ENCODE measurements at places on chromosomes 5 and 9.

DNA sequence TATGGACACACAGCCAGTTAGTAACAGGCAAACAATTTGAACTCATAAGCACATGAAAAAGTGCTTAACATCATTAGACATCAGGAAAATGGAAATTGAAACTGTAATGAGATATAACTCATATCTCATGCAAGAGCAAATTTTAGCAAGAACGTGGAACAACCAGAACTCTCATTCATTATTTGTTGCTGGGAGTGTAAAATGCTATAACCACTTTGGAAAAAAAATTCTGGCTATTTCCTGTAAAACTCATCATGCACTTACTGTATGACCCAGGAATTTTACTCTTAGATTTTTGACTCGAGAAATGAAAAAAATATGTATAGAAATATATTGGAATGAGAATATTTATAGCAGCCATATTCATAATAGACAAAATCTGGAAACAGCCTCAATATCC is 205.7 kb upstream of the PUM3 start:
- DNase-seq: no peak

GRCh38 chr5:60810438-60811085 is 33.5 kb downstream of the ELOVL7 start:
- DNase-seq: no peak

DNA sequence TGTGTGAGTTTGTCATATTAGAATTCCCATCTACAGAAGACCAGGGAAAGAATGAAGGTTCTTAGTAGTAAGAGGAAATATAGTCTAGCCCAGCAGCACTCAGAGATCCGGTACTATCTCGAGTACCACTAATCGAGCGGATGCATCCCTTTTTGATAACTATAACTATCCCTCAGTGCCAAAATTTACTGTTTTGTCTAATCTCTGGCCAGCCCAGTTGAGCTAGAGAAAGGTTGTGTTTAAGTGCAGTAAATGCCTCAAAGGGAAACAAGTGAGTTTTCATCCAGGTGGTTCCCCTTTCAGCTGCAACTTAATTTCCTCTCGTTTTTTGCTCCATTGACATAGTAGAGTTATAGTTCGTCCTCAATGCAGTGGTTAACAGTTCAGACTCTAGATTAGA is 146.7 kb downstream of the GPBP1 start:
- no peak for DNase-seq

DNA sequence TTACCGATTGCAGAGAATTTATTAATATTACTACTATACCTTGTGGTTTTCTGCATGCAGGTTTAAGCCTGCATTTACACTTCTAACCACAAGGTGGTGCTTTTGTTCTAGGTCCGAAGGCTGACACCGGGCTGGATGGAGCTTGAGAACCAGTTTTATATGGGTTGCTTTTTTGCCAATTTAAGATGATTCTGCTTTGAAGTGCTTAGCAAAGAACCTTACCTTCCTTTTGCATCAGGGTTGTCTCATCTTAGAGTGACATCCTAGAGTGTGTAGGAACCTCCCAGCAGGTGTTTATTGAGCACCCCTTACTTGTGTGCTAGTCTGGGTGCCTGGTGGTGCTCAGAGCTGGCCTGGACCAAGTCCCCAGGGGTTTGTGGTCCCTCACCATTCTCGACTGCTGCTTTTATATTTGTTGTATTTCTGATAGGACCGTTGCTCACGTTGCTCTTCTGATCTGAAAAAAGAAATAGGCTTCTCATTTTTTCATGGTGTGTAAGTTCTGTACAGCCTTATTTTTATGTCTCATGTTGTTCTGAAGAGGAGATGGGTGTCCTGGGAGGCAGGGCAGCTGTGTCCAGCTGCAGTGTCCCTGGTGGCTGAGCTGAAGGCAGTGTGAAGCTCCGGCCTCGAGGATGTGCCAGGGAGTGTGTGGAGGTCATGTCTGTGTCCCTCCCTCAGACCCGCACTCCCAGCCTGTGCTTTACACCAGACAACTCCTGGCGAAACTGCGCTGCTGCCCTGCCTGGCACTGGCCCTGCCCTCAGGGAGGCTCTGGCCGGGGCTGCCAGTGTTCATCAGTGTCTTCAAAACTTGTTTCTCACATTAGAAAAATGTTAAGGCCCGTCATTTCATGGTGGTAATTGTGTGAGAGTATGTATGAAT is 54.3 kb downstream of the EHMT1 start:
- peak; percentile 33 for DNase-seq

DNA sequence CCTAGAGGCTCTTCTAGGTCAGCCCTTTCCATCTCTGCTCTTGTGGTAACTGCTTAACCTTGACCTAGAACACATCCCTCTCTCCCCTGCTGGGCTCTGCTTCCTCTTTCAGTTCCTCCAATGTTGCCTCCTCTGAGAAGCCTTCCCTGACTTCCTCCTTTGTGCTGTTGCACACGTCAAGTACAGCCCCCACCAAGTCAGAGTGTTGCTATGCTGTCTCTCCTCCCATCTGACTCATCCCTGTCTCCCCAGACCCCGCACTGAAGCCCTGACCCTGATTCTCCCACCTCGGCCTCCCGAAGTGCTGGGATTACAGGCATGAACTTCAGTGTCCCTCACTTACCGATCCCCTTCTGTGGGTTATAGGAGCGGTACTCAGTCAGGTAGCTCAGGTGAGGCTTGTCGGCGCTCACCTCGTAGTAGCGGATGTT is 10.4 kb upstream of the TRIM14 start:
- no peak for DNase-seq

DNA sequence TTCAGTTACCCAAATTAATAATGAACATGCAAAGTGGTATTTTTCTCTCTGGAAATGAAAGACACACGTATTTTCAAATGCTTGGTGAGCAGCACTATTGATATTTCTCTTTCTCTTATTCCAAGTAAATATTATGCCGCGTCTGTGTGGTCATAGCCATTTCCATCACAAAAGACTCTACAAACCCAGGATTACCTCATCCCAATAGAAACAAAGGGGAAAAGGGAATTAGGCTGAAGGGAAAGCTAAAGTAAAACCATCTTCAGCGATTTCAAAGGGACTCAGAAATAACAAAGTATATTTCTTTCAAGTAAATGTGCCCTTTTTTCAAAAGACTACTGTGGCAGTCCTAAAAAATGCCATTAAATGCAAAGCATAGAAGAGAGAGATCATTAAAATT is 62.0 kb upstream of the FST start:
- no peak for DNase-seq

DNA sequence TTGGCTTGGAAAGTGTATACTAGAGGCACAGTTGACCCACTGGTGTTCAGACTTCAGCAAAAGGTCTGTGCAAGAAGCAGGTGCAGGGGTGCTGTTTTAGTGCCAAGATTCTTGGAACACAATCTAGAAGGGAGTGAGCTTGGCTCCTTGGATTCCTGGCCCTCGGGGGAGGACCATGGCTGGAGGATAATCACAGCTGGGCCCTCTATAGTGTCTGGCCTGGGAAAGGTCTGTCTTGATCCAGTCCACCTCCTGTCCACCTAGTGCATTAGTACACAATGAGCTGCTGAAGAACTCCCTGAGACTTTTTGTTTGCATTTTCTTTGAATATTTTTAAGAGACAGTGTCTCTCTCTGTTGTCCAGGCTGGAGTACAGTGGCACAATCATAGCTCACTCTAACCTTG is 50.4 kb upstream of the PLPP1 start:
- no peak for DNase-seq

GRCh38 chr9:28134446-28134976 is 561.2 kb upstream of the C9orf72 start:
- no peak for DNase-seq

GRCh38 chr5:34436761-34437501 is 219.2 kb upstream of the RAI14 start:
- no peak for DNase-seq

- DNase-seq: no peak
These were observed 2.8 kb downstream of the RORB start for GRCh38 chr9:74499770-74500583.

- DNase-seq: no peak
These were observed 30.7 kb downstream of the LHX2 start for GRCh38 chr9:124042201-124042721.

DNA sequence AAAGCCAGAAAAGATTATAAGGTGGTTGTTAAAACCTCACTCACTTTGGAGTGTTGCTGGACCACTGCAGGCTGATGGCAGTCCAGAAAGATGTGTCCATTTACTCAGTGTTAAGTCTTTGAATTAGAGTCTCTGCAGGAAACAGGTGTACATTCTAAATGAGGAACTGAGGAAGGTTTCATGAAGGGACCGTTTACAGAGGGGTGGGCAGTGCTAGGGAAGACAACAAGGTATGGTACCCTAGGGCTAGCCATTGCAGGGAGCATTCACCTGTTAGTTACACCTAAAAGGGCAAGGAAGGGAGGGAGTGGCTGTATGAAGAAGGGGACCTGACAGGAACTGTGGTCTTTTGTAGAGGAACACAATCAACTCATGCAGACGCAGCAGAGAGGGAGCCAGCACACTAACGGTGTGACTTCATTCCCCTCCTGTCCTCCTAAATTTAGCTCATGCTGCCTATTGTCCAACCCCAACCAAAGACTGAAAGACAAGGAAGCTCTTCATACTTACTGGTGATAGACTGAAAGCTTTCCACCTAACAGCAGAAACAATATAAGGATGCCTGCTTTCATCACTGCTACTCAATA is 32.2 kb upstream of the PAX5 start:
- DNase-seq: no peak

DNA sequence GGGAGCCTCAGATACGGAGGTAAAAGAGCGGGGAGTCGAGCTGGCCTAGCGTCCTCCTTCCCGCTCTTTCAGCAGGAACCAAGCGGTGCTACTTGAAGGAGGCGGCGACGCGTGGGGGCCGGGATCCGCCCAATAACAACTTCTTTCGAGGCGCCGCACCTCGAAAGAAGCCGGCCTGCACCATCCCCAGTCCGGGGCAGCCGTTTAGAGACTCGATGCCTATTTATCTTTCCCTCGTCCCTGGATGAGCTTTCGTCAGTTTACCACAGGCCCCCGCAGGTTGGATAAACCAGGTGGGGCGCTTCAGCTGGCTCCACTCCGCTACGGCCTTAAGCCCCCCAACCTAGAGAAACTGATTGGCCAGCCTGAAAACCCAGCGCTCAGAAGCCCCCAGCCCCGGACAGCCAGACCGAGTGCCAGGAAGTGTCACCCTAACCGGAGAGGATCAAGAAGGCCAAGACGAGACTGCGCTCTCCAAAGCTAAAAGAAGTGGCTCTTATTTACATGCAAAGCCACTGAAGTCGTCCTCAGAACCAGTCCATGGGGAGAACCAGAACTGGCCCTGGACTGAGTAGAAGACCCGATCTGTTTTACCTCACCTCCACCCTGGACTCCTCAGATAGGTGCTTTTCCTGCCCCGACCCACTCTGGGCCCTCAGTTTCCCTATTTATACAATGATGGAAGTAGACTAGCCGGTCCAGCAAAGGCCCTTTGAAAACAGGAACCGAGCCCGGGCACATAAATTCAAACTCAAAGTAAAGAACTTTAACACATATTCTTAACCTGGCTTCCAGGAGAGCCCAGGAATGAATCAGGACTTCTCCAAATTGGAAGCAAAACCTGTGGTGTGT is 1.4 kb downstream of the HAND1 start:
- DNase-seq: no peak

DNA sequence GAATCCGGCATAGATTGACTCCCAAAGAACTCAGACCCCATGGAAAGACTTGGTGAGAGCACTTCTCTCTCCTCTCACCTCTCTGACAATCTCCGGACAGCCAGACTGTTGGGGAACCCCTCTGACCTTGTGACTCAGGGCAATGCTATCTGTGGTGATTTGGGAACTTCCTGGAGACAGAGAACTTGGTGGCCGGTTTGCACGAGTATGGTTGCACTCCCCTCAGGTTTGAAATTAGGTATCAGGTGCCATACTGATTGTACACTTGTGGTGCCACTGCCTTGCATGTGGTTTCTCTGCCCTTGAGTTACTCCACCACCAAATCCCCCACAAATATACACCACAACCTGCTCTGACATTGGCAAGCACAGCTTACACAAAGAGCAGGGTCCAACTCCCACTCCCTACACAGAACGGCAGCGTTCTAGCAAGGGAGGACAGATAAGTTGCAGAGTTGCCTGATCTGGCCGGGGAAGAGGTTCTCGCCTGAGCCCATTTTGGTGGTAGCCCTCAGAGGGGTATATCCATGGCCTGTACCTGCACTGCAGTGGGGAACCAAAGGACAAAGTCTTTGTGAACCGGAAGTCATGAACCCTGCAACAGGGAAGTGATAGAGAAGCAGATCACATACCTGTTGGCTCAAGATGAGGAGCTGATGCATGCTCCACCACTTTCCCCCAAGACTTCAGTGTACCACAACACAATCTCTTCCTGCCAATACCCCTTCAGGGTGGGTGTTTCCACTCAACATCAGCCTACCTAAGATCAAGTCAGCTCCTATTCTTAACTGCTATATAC is 255.1 kb downstream of the MCTP1 start:
- DNase-seq: no peak

GRCh38 chr5:77239126-77239741 is 28.8 kb downstream of the PDE8B start:
- no peak for DNase-seq

DNA sequence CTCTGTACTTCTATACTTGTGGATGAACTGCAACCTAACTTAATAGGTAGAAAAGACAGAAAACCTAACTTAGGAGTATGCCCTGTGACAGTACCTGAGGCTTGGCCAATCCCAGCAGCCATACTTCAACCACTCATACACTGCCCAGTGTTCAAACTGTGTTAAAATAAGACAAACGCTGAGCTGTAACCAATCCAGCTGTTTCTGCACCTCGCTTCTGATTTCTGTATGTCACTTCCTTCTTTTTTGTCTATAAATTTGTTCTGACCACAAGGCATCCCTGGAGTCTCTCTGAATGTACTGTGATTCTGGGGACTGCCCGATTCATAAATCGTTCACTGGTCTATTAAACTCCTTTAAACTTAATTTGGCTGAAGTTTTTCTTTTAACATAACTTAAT is 41.4 kb downstream of the AUH start:
- no peak for DNase-seq

GRCh38 chr9:115335439-115335838 is 217.5 kb upstream of the TNC start:
- no peak for DNase-seq

DNA sequence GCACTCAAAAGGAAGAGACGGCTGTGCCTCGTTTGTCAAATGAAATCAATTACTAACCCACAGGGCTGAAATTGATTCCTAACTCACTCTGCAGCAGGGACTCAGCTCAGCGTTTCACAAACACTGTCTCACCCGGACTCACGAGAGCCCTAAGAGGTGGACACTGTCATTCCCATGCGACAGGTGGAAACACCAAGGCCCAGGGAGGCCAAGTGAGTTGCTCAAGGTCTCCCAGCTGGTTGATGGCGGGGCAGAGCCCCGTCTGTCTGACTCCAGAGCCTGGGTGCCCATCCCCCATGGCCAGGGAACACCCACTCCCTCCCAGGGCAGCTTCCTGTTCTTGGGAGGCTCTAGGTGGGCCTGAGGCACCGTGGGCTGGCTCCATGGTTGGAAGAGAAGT is 1.3 kb upstream of the PLPP7 start:
- no peak for DNase-seq

DNA sequence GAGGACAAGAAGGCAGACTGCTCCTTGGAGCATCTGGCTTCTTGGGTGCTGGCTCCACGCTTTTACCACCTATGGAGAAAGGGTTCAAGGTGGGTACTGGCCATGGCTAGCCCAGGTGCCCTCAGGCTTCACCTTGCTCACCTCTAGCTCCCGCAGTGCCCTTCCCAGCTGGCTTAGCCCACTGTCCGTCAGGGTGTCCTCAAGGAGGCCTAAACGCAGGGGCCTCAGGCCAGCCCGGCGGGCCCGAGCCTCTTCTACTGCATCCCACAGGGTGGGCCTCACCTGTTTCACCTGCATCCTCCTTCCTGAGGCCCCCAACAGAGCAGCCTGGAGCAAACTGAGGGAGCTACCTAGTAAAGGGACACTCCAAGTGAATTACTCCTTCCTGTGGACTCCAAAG is 9.1 kb downstream of the SLC35A4 start:
- DNase-seq: no peak
